Caki2 (cell line): ENCODE measurements at places on chromosomes 6 and 20. TPM values are rescaled to one million over a fixed set of nuclear protein-coding genes. Genes with fewer than 3 reads are reported as not detected.

Gene ARID1B
- 3.2 and 6.9 TPM in 2 replicates for total RNA-seq

Gene COL19A1
- total RNA-seq = not detected in 2 replicates

Gene ALDH8A1
- total RNA-seq = 0.20 TPM in 1 of 2 replicates, not detected in the other

Gene MPIG6B
- total RNA-seq = not detected in 2 replicates

Gene PNISR
- total RNA-seq = 7.1 and 11.8 TPM in 2 replicates

Gene CST2
- total RNA-seq = 240 and 270 TPM in 2 replicates

Gene ADGB
- total RNA-seq = not detected in 2 replicates

Gene C6orf132
- 1.6 and 7.2 TPM in 2 replicates for total RNA-seq

Gene LY6G6C
- total RNA-seq = not detected in 2 replicates

Gene CYP39A1
- 0.95 and 8.9 TPM in 2 replicates for total RNA-seq

Gene CALHM6
- total RNA-seq = not detected in 2 replicates

Gene RAET1L
- total RNA-seq = not detected in 2 replicates

Gene TSHZ2
- total RNA-seq = 0.23 and 4.1 TPM in 2 replicates

Gene RNF217
- 5.7 and 12.8 TPM in 2 replicates for total RNA-seq

Gene CRISP3
- total RNA-seq = not detected in 2 replicates

Gene KCNK15
- not detected in 2 replicates for total RNA-seq

Gene SPAG4
- total RNA-seq = 40.6 and 79.6 TPM in 2 replicates

Gene IRAK1BP1
- 2.1 and 2.7 TPM in 2 replicates for total RNA-seq

Gene CCN6
- total RNA-seq = not detected in 2 replicates

Gene GPR6
- total RNA-seq = not detected in 2 replicates

Gene SYCP2
- 16.7 and 23.6 TPM in 2 replicates for total RNA-seq

Gene SPATA25
- 0.43 TPM in 1 of 2 replicates, not detected in the other for total RNA-seq

Gene ECT2L
- total RNA-seq = not detected in 2 replicates

Gene CSE1L
- 117 and 154 TPM in 2 replicates for total RNA-seq

Gene IL17A
- not detected in 2 replicates for total RNA-seq

Gene CHMP4B
- 151 and 167 TPM in 2 replicates for total RNA-seq

Gene TCF15
- not detected in 2 replicates for total RNA-seq

Gene AGER
- 1.7 and 1.9 TPM in 2 replicates for total RNA-seq

Gene CPXM1
- total RNA-seq = not detected in 2 replicates

Gene MCCD1
- total RNA-seq = not detected in 2 replicates

Gene LAMA2
- total RNA-seq = 0.41 and 0.46 TPM in 2 replicates

Gene HLA-DOA
- not detected in 2 replicates for total RNA-seq

Gene CCDC170
- not detected in 2 replicates for total RNA-seq

Gene MUCL3
- 0.24 TPM in 1 of 2 replicates, not detected in the other for total RNA-seq

Gene SLC17A1
- 0.24 and 0.64 TPM in 2 replicates for total RNA-seq

Gene C2
- 3.2 and 7.7 TPM in 2 replicates for total RNA-seq

Gene EFHC1
- total RNA-seq = 22.5 and 30.7 TPM in 2 replicates

Gene HNF4A
- total RNA-seq = not detected in 2 replicates

Gene EPPIN
- not detected in 2 replicates for total RNA-seq

Gene HSD17B8
- total RNA-seq = 41.2 and 79.7 TPM in 2 replicates

Gene DNMT3B
- 52.7 and 54.1 TPM in 2 replicates for total RNA-seq

Gene NNAT
- not detected in 2 replicates for total RNA-seq

Gene CCM2L
- total RNA-seq = 21.5 and 29.4 TPM in 2 replicates
